ENCODE measurements at places on chromosomes 5 and 9.
A peak's percentile ranks its signal among the peaks of the same experiment; 100 is the strongest.

- DNase-seq, result no peak
Observed at GRCh38 chr5:179973391-179973790, 65.7 kb upstream of the TBC1D9B start.

DNA sequence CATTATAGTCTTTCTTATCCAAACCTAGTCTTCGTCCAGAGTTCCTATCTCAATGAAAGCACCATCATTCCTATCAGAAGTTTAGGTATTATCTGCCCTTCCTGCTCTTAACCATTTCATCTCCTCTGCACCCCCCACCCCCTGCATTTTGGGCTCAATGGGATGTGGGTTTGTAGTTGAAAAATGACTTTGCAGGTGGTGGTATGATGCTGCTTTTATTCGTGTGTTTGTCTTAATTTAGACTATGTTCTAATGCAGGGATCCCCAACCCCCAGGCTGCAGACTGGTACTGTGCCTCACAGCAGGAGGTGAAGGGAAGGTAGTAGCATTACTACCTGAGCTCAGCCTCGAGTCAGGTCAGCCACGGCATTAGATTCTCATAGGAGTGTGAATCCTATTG, 49.4 kb upstream of the ZNF608 start:
- no peak for DNase-seq

GRCh38 chr9:33765411-33765810, 29.9 kb upstream of the PRSS3 start:
- no peak for DNase-seq

DNA sequence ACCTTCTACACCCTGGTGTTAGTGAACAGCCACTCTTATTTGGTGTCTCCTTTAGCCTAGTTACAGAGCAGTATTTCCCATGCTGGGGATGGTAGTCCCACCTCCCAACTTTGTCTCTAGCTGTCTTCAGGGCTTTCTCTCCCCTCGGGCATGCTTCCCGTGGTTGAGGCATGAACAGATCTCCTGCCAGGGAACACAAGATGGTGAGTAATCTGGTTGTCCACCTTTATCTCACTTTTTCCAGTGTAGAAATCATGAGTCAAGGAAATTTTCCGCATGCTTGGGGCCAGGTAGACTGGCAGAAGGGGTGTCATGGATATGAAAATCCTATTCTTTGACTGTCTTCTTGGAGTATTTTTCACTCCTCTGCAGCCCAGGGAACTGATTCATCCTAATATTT, 532.9 kb downstream of the ANXA1 start:
- DNase-seq, result no peak

DNA sequence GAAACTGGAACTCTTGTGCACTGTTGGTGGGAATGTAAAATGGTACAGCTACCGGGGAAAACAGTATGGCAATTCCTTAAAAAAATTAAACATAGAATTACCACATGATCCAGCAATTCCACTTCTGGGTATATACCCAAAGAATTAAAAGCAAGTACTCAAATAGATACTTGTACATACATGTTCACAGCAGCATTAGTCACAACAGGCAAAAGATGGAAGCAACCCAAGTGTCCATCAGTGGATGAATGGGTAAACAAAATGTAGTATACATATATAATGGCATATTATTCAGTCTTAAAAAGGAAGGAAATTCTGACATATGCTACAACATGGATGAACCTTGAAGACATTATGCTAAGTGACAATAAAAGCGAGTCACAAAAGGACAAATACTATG, 7.4 kb upstream of the SLC22A5 start:
- DNase-seq, result no peak

- DNase-seq, result no peak
Observed at GRCh38 chr9:34334916-34335315, 5.5 kb downstream of the NUDT2 start.

DNA sequence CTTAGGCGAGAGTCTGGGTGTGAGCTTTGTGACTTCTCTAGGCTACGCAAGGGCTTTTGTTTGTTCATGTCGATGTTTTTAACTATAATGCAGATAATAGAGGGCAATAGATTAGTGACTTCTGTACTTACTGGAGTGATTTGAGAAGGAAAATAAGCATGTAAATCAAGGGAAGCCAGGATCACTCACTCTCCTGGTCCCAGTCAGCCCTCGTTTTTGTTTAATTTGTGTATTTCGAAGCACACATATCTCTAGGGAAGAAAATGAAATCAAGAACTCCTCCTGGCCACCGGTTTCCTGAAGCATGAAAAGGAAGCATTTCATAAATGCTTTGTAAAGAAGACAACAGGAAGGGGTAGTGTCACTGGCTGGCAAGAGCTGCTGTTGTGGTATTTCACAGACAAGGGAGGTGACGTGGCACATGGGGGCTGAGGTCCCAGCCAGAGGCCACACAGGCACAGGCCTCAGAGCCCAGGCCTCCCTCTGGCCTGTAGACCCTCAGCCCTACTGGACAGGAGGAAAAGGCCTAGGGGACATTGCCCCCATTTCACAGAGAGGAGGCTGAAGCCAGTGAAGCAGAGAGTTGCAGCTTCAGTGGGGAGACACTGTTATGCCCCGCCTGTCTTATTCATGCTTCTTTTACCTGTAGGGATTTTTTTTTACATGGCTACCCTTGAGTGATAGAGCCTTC, 34.1 kb downstream of the IRF1 start:
- DNase-seq, result peak; percentile 76

- no peak for DNase-seq
Observed at GRCh38 chr5:128366147-128366546, 171.9 kb downstream of the FBN2 start.

GRCh38 chr5:117054911-117055310, 480.3 kb upstream of the SEMA6A start:
- DNase-seq, result no peak

DNA sequence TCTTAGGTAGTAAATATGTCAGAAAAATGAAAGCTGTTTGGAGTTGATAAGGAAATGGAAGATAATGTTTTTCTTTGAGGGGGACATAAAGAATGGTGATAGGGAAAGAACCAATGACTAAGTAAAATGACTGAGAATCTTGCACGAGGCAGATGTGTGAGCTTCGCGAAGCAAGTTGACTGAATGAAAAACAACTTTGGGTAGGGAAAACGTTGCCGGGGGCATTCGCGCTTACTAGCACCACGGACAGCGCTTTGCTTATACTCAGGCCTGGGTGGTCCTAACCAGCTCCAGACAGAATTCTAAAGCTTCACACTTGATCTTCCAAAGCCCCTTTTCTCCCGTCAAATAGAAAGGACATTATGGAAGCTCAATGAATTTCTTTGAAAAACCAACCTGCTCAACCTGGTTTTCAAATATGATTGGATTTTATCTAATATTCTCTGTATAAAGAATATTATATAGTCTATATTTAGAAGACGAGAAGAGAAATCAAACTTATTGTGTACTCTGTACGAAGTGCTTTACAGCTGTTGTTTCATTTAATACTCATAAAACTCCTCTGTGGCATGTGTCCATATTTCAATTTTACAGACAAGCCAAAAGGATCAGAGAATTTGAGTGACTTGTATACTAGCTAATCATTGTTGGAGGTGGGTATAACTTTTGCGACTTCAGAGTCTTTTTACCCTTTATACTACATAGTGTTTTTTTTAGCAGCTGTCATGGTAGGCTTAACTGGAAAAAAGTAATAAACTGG, 1.9 kb upstream of the CDKN2B start:
- DNase-seq, result no peak

GRCh38 chr5:31720004-31720403, 81.1 kb downstream of the PDZD2 start:
- DNase-seq, result no peak

DNA sequence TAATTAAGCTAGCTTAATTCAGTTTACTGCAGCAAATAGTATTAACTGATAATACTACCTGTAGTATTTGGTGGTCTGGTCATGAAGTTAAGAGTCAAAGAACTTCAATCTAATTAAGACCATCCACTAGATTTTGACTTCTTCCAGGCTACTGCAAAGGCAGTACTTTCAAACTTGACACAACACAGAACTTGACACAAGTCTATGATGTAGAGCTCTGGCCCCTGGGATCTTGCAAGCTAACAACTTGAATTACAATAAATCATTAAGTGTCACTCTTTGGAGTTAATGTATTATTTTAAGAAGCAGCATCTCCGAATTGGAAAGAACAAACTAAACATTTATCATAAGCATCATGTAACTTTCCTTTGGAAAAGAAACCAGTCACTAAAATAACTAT, 40.9 kb downstream of the UIMC1 start:
- no peak for DNase-seq

- peak; percentile 88 for DNase-seq
Observed at GRCh38 chr9:130107234-130107861, 53.6 kb downstream of the GPR107 start.

GRCh38 chr5:139809331-139809810, 13.8 kb downstream of the PSD2 start:
- no peak for DNase-seq

- DNase-seq, result no peak
Observed at GRCh38 chr5:148107608-148108007, 43.8 kb downstream of the SPINK5 start.

DNA sequence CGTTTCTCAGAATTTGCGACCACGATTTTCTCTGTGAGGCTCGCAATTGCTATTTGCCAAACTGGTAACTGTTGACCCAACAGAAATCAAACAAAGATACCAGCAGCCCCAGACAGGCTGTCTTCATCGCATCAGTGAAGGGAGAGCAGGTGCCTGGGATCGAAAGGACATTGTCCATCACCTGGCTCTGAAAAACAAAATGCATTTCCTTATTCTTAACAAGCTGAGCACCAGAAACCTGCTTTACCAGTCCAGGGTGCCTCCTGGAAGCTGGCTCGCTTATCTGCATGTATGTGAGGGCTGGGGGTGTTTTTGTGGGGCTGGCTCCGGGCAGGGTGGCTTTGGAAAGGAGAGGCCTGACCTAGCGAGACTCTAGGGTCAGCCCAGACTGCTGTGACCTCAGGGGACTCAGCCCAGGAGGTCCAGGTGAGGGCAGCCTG, 24.7 kb downstream of the WWC1 start:
- no peak for DNase-seq
